ENCODE measurements at places on chromosomes 5 and 9. TPM values are rescaled to one million over a fixed set of nuclear protein-coding genes. Genes with fewer than 3 reads are reported as not detected.

The SPINK7 gene
- not detected for total RNA-seq

The KIF24 gene
- total RNA-seq: 1.3 TPM

DNA sequence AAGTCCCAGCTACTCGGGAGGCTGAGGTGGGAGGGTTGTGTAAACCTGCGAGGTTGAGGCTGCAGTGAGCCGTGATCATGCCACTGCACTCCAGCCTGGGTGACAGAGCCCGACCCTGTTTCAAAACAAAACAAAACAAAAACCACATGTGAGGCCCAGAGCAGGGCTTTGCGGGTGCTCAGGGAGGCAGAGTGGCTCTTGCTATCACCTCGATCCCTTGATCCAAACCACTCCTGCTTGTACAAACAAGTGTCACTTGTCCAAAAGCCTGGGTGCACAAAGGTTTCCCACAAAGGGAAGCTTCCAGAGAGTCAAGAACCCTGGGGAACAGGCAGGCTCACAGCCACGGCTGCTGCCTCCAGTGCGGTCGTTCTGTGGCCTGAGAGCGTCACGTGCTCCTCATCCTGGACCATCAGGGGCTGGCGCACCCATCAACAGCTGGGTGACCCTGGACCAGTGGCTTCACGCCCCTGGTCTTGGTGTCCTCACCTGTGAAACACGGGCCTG, 162.7 kb downstream of the C9orf50 start:
- DNase-seq: no peak
- no peaks in the 10 kb centered on the region for H3K36me3 ChIP-seq
- no peaks in the 10 kb centered on the region for H3K27me3 ChIP-seq
- no peak overlapping the region for H3K4me3 ChIP-seq

The RAD17 gene
- 24.1 TPM for total RNA-seq

The NCS1 gene
- 3.9 TPM for total RNA-seq

The ITGA2 gene
- 11.8 TPM for total RNA-seq

The HSDL2 gene
- total RNA-seq: 52.8 TPM

DNA sequence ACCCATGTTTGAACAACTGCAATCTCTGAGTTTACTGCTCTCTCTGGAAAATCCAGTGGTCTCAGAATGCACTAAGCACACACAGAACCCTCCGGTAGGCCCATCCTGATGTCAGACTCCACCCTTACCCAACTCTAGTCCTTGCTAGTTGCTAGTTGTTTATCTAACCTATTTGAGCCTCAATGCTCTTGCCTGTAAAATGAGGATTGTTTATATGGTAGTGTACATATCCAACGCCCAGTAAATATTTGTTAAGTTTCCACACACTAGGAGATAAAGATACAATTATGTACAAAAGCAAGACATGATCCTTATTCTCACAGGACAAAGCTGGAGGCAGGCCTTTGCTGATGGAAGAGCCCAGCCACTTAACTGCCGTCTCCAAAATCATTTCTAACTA, 192.2 kb downstream of the SPOCK1 start:
- no peaks in the 10 kb centered on the region for H3K27me3 ChIP-seq
- no peak for DNase-seq
- no peaks in the 10 kb centered on the region for H3K36me3 ChIP-seq
- no peak overlapping the region for H3K27ac ChIP-seq
- no peak overlapping the region for H3K4me3 ChIP-seq

GRCh38 chr5:148976569-148977381, 86.1 kb downstream of the SH3TC2 start:
- H3K4me1 ChIP-seq: no peaks in the 10 kb centered on the region
- no peak overlapping the region for H3K4me3 ChIP-seq
- no peaks in the 10 kb centered on the region for H3K27me3 ChIP-seq
- DNase-seq: no peak
- H3K36me3 ChIP-seq: no peaks in the 10 kb centered on the region

GRCh38 chr5:20522905-20523482, 535.0 kb upstream of the CDH18 start:
- no peaks in the 10 kb centered on the region for H3K4me1 ChIP-seq
- no peaks in the 10 kb centered on the region for H3K27me3 ChIP-seq
- no peak overlapping the region for H3K4me3 ChIP-seq
- H3K27ac ChIP-seq: no peak overlapping the region
- H3K36me3 ChIP-seq: no peaks in the 10 kb centered on the region

DNA sequence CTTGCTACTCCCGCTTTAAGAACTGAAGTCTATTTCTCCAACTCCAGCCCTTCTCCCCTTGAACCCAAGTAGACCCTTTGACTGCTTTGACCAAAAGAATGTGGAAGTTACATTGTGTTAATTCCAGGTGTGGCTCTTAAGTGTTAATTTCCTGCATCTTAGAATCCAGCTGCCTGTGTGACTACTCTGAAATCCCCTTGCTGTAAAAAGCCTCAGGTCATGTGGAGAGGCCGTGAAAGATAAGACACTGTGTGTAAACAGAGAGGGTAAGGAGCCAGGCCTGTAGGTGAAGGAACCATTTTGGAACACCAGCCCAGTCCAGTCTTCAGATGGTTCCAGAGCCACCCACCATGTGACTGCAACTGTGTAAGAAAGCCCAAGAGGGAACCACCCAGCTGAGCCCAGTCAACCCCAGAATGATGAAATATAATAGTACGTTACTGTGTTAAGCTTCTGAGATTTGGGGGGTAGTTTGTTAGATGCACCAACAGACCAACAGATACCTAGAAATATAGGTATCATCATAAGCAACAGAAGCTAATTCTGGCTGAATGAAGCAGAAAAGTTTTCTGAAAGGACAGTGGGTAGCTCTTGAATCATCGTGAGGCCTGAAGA, 59.4 kb upstream of the CCDC112 start:
- H3K36me3 ChIP-seq: no peaks in the 10 kb centered on the region
- DNase-seq: no peak
- H3K4me1 ChIP-seq: no peaks in the 10 kb centered on the region
- H3K27me3 ChIP-seq: no peaks in the 10 kb centered on the region

The RNF180 gene
- 22.7 TPM for total RNA-seq

DNA sequence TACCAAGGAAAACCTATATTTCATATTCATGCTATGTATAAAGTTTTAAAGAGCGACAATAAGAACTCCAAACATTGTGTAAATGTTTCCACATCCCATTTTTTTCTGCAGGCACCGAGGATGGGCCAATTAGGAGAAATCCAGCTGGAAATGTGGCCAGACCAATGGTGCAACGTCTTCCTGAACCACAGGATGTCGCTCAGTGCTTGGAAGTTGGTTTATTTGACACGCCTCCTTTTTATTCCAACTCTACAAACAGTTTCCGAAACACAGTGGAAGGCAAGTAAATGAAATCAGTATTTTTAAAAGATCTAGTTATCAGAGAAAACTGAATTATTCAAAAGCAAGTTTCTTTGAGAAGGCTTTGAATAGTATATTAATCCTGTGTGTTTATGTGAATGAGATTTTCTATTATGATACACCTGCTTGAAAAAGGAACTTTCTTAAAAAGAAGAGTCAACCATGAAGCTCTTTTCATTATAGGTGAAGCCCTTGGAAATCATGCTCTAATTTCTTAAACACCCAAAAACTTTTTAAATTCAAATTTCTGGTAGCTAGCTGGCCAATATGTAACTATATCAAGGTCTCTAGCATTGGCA, 9.1 kb downstream of the TYRP1 start:
- H3K36me3 ChIP-seq: no peaks in the 10 kb centered on the region
- no peaks in the 10 kb centered on the region for H3K4me1 ChIP-seq
- no peak overlapping the region for H3K27ac ChIP-seq
- H3K27me3 ChIP-seq: no peaks in the 10 kb centered on the region
- DNase-seq: no peak

- peak overlapping the region; percentile 97 for H3K27ac ChIP-seq
- H3K36me3 ChIP-seq: no peaks in the 10 kb centered on the region
- DNase-seq: no peak
- peak overlapping the region; percentile 81 for H3K4me3 ChIP-seq
- peaks cover 8% of the 10 kb centered on the region for H3K4me1 ChIP-seq
Observed at GRCh38 chr5:87413343-87413645, 564 bp upstream of the CCNH start.

DNA sequence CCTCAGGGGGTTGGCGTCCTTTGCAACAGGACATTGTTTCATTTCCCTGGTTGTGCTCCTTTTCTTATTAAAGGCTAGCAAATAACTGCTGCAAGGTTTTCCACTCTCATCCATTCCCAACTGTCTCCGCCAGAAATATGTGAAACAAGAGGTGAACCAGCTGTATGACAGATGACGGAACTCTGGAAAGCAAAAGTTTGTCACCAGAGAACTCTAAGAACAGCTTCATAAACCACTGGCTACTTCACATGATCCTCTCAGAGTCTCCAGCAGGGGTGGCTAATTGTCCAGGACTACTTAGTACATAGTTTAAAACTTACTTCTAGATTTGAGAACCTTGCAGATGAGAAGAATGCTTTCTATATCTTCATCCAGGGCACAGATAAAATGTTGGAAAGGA, 195.9 kb upstream of the RAD23B start:
- no peak overlapping the region for H3K4me3 ChIP-seq
- DNase-seq: no peak
- H3K4me1 ChIP-seq: no peaks in the 10 kb centered on the region
- H3K36me3 ChIP-seq: no peaks in the 10 kb centered on the region

- H3K36me3 ChIP-seq: no peaks in the 10 kb centered on the region
- no peak for DNase-seq
- H3K4me1 ChIP-seq: no peaks in the 10 kb centered on the region
Observed at GRCh38 chr9:34490360-34490759, 31.8 kb downstream of the DNAI1 start.

- no peaks in the 10 kb centered on the region for H3K36me3 ChIP-seq
- H3K4me1 ChIP-seq: no peaks in the 10 kb centered on the region
- no peak for DNase-seq
- H3K27me3 ChIP-seq: no peaks in the 10 kb centered on the region
- H3K27ac ChIP-seq: no peak overlapping the region
Observed at GRCh38 chr5:179488491-179488890, 61.9 kb upstream of the RUFY1 start.

DNA sequence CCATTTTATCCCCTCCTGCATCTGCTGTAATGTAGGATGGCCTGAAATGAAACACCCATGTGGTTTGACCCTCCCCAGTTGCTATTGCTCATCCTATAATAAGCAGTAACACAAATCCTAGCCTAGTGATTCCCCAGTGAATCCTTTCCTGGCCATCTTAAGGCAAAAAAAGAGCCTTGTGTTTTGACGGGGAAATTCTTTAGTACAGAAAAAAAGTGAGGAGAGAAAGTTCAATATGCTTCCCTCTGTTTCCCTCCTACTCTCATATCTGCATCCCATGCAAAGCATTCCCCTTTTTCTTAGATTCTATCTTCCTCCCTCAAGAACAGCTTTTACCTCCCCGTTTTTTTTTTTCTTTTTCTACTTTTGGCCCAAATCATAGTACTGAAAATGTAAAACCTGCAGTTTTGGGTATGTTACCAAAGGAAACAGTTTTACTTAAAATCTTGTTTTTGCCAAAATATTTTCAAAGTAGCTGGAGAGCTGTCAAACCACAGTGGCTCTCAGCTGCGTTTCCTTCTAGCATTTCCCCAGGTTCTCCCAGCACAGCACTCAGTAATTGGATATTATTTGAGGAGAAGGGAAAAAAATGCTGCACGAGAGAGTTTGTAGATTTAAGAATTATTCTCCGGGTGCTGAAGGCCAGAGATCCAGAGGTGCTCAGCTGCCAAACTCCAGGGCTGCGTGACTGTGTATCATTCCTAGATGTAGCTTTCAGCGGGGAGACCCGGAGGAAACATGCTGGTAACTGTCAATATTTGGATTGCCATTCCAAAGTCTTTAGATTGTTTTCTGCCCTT, 321.4 kb downstream of the NPR3 start:
- H3K36me3 ChIP-seq: no peaks in the 10 kb centered on the region
- no peak overlapping the region for H3K4me3 ChIP-seq
- no peak for DNase-seq
- no peaks in the 10 kb centered on the region for H3K27me3 ChIP-seq
- H3K4me1 ChIP-seq: no peaks in the 10 kb centered on the region

The IRX1 gene
- total RNA-seq: 27.8 TPM

- peak overlapping the region; percentile 54 for H3K4me3 ChIP-seq
- no peak overlapping the region for H3K27ac ChIP-seq
- H3K4me1 ChIP-seq: peaks cover 4% of the 10 kb centered on the region
- no peak for DNase-seq
- no peaks in the 10 kb centered on the region for H3K36me3 ChIP-seq
Observed at GRCh38 chr9:95516221-95516733, 494 bp downstream of the PTCH1 start.

GRCh38 chr5:31581498-31582099, 49.5 kb downstream of the C5orf22 start:
- H3K27ac ChIP-seq: no peak overlapping the region
- no peak overlapping the region for H3K4me3 ChIP-seq

- H3K4me1 ChIP-seq: no peaks in the 10 kb centered on the region
- DNase-seq: peak; percentile 23
- H3K27ac ChIP-seq: no peak overlapping the region
- no peak overlapping the region for H3K4me3 ChIP-seq
Observed at GRCh38 chr9:2271426-2271825, 256.3 kb downstream of the SMARCA2 start.

DNA sequence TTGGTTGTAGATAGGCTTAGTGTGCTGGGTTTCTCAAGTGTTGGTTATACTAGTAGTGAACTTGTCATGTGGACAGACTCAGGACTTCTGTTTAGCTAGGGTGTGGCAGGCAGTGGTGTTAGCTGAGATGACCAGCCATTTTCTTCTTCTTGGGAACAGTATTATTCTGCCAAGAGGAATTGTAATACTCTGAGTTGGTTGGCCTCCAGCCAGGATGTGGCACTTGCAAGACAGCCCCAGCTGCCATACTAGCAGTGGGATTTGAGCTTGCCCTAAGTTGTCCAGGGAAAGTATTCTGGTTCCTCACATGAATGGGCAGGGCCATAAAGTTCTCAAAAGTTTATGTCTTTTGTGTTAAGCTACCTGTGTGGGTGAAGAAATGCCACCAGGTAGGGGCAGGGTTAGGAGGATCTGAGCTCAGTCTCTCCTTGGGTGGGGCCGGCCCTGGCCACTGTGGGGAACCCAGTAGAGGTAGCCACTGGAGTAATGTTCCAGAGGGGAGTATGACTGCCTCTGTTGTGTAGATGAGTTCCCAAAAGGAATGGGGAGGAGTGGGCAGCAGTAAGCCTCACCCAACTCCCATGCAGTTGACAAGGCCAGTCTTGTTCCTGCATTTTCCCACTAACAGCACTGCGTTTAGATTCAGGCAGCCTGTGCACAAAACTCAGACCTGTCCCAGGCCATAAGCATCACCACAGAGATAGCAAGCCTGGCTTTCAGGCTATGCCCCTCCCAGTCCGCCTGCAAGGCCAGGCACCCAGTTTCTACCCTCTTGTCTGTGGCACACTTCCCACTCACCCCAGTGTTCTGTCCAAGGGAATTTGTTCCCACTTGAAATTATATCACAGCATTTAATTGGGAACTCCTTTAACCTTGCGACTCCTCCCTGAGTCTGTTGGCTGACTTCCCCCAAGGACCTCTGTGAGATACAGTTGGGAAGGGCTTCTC, 250.7 kb downstream of the ANXA1 start:
- H3K27ac ChIP-seq: no peak overlapping the region
- H3K4me1 ChIP-seq: no peaks in the 10 kb centered on the region
- no peaks in the 10 kb centered on the region for H3K36me3 ChIP-seq
- no peaks in the 10 kb centered on the region for H3K27me3 ChIP-seq
- no peak for DNase-seq

Data from breast epithelium (tissue), 4 donors.